ENCODE measurements at places on chromosomes 3 and 15.

DNA sequence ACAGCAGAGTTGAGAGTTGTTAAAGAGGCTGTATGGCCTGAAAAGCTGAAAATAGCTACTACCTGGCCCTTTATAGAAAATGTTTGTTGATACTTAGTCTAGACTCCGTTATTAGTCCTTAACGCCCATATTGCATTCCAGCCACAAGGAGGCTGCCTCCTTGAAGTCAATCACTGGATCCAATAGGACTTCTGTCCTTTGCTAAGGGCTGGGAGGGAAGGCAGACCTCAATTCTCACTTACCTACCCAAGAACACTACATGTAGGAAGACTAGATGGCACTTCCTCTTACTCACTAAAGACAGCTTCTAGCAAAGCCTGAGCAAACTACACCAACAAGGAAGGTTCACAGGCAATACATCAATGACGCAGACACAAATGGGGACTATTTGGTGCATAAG, 139.5 kb upstream of the HACD2 start:
- DNase-seq = no peak

- DNase-seq = no peak
Observed at GRCh38 chr15:84702961-84703482, 12.9 kb downstream of the SEC11A start.

DNA sequence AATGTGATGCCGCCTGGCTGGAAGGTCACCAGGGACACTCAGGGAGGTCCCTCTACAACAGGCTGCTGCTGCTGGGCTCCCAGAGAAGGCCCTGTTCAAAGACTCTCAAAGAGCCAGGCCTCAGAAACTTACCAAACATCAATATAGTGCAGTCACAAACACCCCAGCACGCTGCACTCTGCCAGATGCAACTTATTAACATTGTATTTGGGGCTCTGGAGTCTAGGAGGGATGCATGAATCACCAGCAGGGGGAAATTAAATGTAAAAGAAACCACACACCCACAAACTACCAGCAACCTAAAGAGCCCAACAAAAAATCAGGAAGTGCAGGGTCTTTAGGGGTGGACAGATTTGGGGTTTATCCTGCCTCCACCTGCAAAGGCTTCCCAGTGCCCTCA, 74.6 kb upstream of the SPATA12 start:
- DNase-seq = no peak

- no peak for DNase-seq
Observed at GRCh38 chr3:71659864-71660591, 65.2 kb downstream of the EIF4E3 start.

DNA sequence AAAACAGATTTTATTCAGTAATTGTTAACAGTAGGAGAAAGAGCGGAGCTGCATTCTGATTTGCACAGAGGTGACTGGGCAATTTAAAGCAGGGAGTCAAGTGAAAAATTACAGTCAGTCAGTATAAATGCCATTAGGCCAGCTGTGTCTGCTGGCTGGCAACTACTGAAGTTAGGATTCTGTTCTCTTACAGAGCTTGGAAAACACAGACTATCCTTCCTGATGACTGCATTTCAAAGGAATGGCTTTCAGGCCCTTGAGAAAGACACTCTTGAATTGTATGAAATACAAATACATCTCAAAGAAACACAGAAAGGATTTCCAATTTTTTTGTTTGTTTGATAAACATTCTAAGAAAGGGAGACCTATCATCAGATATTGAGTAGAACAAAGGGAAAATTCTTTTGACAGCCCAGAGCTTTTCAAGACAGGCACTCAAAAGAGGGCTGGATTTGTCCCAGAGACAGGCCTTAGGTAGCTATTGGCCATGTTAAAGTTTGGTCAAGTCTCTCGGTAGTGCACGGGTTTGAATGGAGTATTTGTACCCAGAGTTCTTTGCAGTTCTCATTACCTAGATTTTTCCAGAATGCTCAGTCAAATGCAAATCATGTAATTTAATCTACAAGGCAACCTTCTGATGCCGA, 551.2 kb upstream of the CCDC54 start:
- DNase-seq = no peak

- no peak for DNase-seq
Observed at GRCh38 chr3:65851827-65852226, 186.9 kb downstream of the MAGI1 start.

GRCh38 chr15:65085990-65086679, 9.6 kb downstream of the KBTBD13 start:
- DNase-seq = peak; percentile 7

DNA sequence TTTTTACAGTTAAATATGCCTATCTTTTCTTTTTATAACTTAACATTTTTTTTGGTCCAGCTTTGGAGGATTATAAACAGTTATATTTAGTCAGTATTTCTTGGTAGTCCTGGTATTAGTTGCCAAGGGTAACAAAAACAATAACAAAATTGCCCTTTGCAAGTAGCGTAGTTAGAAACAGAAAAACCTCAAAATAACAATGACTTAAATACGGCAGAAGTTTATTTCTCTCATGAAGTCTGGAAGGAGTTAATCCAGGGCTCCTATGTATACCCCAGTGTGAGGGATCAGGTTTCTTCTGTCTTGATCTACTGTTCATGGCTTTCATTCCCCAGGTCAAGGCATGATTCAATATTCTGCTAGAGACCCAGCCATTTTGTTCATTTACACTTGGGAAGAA, 14.1 kb upstream of the MYH15 start:
- no peak for DNase-seq

- DNase-seq = no peak
Observed at GRCh38 chr15:82649226-82649999, 2.2 kb upstream of the CPEB1 start.
